ENCODE measurements at places on chromosomes 11 and 22.
A peak's percentile ranks its signal among the peaks of the same experiment; 100 is the strongest.

GRCh38 chr11:19435306-19435989 lies 194.7 kb upstream of the E2F8 start:
- no peak for DNase-seq

- DNase-seq = no peak
Observed at GRCh38 chr11:84655712-84656111, 971.4 kb downstream of the DLG2 start.

- no peak for DNase-seq
Observed at GRCh38 chr11:6652182-6652581, 3.4 kb downstream of the DCHS1 start.

GRCh38 chr11:19631712-19632498 lies 80.7 kb upstream of the NAV2 start:
- no peak for DNase-seq

- no peak for DNase-seq
Observed at GRCh38 chr22:20083157-20083890, 3.3 kb downstream of the DGCR8 start.

DNA sequence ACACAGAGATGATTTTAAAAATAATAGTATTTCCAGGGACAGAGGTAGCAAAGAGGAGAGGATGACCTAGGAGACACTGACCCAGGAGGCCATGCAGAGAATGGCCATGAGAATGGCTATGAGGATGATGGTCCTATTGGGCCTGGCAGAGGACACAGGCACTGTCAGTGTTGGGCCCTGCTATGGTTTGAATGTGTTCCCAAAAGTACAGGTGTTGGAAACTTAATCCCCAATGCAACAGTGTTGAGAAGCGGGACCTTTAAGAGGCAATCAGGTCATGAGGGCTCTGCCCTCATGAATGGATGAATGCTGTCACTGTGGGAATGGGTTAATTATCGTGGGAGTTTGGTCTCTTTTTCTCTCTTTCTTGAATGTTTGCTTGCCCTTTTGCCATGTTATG lies 61.6 kb downstream of the KCNC1 start:
- no peak for DNase-seq

DNA sequence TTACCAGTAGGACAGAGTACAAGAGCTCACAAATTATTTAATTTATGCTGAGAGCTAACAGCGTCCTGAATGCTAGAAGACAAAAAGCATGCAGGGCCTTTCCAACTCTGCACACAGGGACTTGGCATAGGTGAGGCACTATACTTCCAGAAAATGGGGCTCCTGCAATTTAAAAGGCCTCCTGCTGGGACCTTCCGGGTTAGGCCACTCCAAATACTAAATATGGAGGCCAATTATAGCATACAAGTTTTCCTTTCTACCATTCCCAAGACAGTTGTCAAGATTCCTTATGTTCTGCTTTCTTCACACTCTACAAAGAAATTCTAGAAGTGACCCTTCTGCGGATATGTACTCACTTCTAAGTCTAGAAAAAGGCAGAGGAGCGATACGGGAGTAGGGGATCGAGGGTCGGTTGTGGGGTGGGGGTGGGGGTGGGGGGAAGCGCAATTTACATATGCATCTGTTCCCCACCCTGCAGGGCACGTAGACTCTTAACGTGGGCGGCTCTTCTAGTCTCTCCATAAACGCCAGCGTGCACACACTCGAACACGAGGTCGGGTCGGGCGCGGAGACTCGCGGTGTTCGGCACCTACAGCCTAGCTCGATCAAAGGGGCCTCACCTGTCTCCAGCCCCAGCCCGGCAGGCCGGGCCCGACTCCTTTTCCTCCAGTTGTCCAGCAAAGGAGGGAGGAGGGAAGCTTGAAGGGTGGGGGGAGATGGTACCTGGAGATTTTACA lies 728 bp downstream of the DCUN1D5 start:
- DNase-seq = peak; percentile 79

DNA sequence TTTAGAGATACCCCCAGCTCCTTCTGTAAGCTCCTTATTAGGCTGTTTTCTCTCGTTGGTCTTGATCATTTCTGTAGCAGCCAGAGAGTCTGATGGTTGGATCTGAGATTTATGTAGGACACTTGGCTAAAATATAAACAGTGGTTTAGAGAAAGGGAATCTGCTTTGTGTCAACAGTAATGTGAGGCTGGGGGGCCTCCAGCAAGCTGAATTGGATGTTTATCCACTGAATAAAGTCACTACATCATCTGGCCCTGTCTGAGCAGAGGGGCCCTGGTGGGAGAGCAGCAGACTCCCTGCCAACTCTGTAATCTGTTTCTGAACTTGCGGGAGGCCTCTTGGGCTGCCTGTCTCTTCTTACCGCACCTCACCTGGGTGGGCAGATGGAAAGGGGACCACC lies 328.5 kb upstream of the PLET1 start:
- DNase-seq = no peak

- DNase-seq = peak; percentile 58
Observed at GRCh38 chr22:43152357-43153071, 1.2 kb downstream of the TSPO start.
